ENCODE measurements at places on chromosomes 7 and 10.

- DNase-seq, result no peak
Measured at GRCh38 chr7:111736552-111736874, 174.2 kb upstream of the IMMP2L start.

GRCh38 chr7:86760236-86760635, 116.5 kb downstream of the GRM3 start:
- DNase-seq, result no peak

DNA sequence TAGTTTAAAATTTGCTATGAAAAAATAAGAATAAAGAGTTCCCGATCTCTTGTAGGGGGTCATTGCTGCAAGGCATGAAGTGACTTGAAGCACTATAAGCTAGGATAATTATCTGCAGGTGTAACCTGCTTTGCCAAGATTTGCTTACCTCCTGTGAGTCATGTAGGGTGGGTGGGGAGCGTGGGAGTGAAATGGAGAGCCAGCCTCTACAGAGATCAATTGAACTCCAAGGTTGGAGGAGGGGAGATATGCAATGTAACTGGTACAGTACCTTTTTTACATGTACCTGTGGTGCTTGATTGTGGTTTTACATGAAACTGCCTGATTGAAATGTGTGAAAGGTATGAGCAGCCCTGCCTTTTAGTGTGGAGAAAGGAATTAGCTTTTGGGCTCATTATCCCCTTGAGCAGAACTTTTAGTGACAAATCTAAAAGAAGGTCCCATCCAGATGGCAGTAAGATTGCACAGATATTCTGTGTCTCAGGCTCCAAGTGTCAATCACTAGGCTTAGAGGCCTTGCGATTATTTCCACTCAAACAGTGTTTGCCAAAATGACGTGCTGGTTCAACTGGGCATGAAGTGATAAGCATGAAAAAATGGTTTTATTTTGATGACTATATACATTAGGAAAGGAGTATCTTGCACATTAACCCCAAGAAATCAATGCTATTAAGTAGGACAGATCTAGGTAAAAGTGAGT, 138.6 kb upstream of the GRB10 start:
- no peak for DNase-seq

DNA sequence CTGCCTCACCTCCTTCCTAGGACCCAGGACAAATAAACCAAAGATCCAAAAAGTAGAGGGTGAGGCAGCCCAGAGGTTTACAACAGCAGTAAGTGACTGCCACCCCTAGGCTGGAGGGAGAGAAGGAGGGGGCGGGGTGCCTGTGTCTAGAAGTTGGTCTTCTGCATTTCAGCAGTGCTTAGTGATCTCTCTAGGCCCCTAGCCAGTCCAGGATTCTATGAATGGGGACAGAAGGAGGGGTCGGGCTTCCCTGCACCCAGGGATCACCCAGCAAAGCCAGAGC, 62.8 kb upstream of the KDM7A start:
- no peak for DNase-seq

GRCh38 chr10:23099816-23100215, 4.4 kb downstream of the MSRB2 start:
- DNase-seq, result no peak

GRCh38 chr7:121186746-121187145, 142.1 kb upstream of the WNT16 start:
- no peak for DNase-seq

GRCh38 chr7:127885843-127886242, 145.4 kb downstream of the LRRC4 start:
- peak; percentile 30 for DNase-seq

DNA sequence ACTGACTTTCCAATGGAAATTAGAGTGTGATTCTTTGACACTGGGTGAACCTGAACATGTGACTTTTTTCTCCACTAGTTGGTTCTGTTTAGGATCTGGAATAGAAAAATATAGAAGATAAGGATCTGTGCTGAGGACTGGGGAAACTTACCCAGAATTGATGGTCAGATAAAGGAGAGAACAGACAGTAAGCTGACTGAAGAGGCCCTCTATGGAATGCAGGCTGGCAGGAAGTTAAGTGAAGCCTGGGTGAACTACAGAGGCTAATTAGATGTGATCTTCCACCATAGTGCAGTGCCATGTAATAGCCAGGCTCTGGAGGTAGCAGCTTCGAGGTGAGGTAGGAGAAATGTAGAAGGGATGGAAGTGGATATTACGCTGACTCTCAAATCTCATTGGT, 455.3 kb downstream of the PLXDC2 start:
- DNase-seq, result no peak

- DNase-seq, result no peak
Measured at GRCh38 chr7:41955451-41955850, 252.6 kb upstream of the INHBA start.

Measured in cerebellum (tissue), 4 donors.